NCI-H1105 treated with DMSO at 0.1 percent for 48 hours (cell line): ENCODE measurements at places on chromosomes 5 and 9.

DNA sequence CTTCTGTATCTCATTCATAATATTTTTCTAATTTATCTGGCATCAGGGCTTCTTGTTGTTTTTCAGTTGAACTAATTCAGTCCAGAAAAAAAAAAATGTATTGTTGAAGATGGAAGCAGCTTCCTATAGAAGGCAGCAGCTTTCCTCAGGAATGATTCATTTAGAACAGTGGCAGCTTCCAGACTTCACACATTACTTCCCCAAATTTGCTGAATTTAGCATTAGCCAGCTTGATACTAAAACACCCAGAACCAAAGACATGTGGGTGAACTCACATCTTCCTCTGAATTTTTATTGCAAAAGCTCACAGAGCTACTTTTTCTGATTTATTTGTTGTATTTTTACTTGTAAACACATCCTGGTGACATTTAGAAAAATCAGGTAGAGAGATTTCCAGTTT lies 53.8 kb downstream of the HCN1 start:
- no peak for DNase-seq

DNA sequence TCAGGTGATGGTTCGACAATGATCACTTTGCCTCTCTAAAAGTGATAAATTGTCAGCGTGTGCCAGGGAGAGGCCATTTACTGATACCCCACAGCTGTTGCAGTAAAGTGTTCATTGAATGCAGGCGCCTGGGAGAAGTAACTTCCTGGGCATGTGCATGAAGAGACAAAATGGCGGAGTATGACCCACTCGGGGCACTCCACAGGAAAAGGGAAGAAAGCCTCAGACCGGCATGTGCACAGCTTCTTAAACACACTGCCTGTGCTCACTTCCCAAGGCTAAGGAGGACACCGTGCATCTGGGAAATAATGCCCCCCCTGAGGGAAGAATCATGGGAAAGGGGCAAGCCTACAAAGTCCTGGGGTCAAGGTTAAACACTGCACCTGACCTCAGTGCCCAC lies 329.5 kb downstream of the ICE1 start:
- peak; percentile 91 for DNase-seq

GRCh38 chr5:170357955-170358444 lies 31.2 kb downstream of the KCNMB1 start:
- DNase-seq, result no peak

DNA sequence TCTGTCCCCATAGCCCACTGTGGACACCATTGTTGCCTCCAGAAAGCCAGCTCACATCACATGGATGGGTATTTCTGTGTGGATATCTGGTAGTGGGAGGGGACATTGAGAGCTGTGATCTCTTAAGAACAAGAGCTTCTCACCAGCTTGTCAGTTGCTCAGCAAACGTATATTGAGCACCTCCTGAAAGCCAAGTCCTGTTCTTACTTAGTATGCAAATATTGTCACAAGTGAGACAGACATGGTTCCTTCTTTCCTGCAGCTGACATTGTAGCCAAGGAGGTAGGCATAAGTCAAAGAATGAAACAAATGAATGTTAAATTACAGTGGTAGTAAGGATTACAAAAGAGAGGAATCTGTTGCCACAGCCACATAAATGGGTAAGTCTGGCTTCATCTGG lies 3.8 kb downstream of the TCOF1 start:
- no peak for DNase-seq
